Activated CD4-positive, alpha-beta T cell treated with anti-CD3 and anti-CD28 coated beads for 1 hour (primary cell): ENCODE measurements at places on chromosomes 12 and 14.

DNA sequence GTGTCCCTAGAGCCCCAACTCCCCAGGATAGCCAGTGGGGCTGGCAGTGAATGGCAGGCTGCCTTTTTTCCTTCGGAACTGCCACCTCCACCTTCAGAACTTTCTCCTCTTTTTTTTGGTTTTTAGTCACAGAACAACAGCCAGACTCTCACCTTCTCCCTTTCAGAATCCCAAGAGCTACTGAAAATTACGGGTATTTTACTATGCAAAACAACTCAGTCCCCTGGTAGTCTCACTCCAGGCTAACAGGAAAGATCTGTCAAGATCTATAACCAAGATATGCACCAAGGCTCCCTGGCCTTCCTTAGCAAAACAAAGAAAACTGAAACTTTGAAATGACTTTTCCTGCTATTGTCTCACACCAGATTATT, 12.5 kb downstream of the PLEKHG6 start:
- DNase-seq: no peak

DNA sequence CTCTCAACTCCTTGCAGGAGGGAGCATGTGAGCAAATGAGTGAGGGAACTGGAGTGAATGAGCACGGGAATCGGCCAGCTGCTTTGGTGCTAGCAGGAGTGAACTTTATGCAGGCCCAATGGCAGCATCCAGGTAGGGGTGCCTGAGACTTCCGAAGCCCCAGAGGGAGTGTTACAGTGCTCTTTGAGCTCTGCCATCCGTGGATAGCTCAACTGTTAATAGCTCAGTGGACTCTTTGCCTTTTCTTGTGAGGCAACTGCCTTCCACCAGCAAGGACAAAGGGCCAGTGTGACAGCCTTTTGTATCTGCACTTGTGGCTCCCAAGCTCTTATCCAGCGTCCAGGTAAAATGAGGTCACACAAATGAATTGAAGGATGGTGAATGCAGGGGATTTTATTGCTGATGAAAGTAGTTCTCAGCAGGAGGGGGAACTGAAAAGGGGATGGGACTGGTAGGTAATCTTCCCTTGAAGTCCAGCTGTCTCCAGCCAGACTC, 12.9 kb downstream of the CREBL2 start:
- DNase-seq: no peak

DNA sequence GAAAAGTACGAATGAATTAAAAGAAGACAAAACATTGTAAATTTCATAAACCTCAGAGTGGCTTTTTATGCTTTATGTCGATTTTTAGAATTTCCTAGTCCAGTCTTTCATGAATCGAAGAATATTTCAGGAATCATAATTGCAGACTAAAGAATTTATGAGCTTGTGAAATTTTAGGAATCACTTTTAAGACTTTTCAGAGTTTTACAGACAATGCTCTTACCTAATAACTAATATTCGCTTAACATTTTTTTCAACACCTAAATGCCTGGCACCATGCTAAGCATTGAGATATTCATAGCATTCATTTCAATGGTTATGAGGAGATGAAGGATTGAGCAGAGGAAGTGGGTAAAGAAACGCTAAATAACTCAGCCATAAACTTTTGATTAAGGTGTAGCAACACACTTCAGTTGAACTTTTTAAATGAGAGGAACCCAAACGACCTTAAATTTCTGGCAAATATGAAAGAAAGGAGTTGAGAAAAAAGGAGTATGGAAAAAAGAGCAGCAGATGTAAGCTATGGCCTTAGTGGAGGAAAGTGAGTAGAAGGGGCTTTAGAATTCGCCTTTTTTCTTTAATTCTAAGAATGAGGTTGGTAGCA, 739 bp upstream of the USP44 start:
- DNase-seq: no peak

DNA sequence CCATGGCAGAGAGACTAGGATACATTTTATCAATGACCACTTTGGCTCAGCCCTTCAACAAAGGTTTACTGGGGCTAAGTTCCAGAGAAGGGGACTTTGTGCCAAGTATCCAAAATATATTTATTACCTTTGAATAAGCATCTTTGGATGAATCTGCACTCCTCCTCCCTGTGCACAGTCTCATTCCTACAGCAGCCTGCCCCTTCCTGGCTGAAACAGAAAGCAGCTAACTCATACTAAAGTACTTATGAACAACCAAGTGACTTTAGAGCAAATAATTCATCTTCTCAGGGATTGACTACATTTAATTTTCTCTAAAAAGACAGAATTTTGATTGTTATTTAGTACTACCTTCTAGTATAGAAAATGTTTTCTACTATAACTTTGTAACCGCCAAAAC, 47.8 kb upstream of the ETV6 start:
- DNase-seq: no peak

DNA sequence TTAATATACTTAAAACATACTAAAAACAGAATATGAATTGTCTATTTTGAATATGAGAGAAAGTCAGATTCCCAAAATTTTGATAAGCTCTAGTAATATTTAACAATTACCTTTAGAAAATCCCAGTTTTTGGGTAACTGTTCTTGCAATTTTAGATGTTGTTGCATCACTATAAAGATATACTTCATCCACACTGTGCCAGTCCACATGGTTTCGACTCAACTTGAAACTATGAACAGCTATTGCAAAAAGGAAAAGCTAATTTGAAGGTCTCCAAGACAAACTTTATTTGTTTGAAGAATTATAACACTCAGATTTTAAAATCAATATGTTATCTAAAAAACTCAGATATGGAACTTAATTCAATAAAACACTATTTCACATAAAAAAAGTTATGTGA, 59.9 kb downstream of the DDHD1 start:
- DNase-seq: no peak

- peak; percentile 63 for DNase-seq
These were observed 11.1 kb downstream of the ACTN1 start for GRCh38 chr14:68968051-68968450.

DNA sequence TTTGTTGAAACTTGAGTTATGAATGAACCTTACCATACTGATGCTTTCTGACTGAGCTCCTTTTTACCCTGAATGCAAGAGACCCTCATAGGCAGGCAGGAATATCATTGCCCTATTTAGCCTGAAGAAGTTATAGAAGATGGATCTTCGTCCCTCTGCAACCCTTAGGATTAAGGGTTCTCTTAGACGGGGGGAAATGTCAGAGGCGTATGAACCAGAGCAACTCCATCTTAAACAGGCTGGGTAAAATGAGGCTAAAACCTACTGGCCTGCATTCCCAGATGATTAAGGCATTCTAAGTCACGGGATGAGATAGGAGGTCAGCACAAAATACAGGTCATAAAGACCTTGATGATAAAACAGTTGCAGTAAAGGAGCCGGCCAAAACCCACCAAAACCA, 7.5 kb downstream of the ATF1 start:
- no peak for DNase-seq

DNA sequence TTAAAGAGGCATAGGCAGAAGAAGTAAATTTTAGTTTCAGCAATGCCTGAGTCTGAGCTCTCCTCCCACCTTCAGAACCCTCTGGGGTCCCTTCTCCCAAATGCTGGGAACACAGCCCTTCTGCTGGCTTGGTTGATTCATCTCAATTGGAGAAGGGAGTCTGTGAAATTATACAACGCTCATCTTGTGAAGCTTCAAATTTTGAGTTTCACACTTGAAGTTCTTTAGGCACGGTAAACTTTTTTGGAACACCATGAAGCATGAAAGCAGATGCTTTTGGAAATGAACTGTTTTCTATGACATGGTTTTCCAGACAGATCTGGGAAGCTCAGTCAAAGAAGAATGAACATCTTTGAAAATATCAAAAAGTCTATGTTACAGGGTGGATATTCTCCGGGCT, 69.9 kb downstream of the TBK1 start:
- DNase-seq: no peak

GRCh38 chr12:125340791-125341190, 275.6 kb downstream of the AACS start:
- no peak for DNase-seq

DNA sequence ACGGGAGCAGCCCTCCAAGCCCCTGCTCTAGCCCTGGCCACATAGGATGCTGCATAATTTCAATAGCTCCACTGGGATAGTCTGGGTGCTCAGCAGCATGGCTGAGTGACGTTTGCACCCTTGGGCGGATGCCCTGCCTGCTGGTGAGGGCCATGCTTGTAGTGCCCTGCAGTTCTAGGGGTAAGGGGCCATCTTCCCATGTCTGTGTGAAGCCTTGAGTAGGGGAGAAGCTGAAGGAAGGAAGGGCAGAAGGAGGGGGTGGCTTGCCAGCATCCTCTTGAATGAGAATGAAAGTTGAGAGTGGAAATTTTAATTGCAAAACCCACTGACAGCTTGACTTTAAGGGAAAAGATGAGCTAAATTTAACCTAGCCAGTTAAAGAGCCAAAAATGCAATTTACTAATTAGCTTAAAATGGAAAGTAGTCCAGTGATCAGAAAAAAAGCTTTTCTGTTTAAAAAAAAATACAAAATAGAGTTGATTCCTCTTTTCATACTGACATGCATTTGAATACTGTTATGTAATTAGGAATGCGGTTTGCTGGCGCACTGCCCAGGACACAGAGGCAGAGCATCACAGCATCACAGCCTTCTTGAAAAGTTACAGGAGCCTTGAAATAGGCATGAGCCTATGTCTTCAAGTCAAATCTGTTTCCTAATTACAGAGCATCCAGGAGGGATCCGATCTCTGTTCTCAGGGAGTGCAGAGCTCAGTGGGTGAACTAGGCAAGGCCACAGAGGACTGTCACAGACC, 18.5 kb upstream of the EML1 start:
- no peak for DNase-seq

GRCh38 chr14:74663884-74664283, 49.0 kb downstream of the AREL1 start:
- DNase-seq: no peak

DNA sequence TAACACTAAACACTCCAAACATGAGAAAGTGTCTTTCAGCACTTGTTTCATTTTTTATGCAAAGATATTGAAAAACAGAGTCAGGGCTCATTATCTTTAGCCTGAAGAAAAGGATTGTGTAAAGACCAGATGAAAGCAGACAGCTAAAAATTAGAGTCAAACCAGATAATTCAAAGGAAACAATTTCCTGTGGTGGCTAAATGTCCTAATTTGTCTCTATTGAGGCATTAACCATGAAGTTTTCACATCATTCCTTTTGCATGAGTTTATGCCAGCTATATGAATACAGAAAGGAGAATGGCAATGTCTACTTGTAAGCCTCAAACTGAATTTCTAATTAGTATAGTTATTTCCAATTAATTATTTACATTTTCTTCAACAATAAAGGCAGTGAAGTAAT, 338.5 kb downstream of the FSCB start:
- no peak for DNase-seq

DNA sequence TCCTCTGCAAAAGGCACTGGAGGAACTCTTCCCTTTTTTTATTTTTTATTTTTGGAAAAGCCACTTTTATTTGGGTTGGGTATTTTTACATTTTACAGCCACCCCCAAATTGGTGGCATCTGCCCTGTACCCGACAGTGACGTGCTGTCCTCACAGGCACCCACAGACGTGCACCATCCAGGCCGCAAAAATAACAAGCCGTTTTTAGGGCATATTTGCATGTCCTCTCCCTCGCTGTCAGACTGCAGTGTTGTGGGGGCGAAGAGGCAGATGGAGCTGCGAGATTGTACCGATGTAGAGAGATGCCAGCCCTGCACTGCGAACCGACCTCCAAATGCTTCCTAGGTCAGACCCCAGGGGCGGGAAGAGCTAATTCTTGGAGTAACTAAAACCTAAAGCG, 12.2 kb downstream of the JDP2 start:
- no peak for DNase-seq

DNA sequence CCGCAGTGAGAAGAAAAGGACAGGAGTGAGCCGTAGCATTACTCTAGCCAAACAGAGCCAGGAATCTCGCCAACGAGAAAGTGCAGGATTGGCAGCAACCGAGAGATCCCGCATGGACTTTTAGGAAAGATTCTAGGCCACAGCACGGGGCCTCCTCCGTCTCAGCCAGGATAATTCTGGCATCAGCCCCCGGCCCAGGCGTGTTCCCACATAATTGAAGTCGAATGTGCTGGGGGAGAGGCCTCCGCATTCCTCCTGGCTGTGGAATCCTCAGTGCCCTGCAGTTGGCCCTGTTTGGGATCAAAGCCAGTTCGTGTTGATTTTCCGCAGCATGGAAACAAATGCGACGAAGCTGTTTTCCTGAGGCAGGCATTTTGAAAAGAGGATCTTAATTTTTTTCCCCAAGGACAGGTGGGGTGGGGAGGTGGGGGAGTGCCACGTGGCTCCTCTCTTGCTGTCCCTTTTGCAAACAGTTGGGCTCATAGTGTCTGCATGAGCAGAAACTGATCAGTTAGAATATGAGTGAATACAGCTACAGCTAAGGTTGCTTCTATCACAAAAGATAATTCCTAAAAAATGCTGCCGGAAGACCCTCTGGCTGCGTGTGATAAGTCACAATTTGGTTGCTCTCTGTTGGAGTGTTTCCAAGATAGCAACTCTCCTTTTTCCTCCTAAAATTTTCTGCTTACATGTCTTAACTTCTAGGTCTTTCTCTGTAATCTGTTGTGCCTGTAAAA, 37.3 kb upstream of the ATXN2 start:
- DNase-seq: no peak

DNA sequence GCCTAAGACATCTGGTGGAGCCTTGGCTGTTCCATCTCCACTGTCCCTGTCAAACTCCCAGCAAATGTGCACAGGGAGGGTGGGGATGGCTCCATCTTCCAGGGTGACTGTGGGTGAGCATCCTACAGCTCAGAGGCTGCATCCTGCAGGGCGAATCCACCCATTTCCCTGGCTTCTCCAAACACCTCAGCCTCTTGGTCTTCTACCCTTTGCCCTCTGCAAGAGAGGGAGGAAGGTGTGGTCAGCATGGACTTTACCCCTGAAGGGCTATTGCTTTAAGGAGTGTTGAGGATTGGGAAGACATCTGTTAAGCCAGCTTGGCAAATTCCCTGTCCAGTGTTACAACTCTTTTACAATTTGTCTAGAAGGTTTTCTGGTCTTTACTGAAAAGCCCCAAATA, 23.1 kb upstream of the DGLUCY start:
- DNase-seq: no peak

GRCh38 chr12:22684140-22685118, 59.5 kb downstream of the ETNK1 start:
- DNase-seq: no peak

- no peak for DNase-seq
These were observed 146.8 kb upstream of the DIO2 start for GRCh38 chr14:80358112-80358511.

DNA sequence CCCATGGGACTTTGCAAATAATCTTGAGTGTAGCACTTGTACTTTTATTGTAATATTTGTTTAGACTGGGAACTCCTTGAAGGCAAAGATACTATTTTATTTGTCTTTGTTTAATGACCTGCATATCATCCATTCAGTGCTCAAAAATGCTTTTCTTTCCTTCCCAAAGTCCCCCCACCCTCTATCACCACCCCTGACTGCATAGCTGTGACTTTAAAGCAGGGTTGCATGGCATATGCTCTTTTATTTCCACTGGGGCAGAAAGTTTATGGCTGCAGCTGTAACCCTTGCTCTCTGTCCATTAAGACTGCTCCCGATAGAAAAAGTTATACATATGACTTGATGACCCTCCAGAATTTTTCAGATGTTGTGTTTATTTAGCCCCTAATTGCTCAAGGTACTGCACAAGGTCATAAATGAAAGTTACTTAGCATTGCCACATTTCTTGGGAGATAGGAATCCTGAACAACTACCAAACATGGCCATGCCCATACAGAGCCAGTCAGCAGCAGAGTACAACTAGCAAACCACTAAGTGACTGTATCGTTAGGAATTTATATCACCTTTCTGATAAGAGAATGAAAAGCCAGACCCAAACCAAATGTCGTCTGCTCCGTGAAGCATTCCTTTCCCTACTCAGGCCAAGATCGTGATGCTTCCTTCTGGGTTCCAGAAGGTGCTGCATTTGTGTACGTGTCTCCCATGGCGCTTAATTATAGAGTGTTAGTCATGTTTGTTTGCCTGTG, 114.3 kb downstream of the DIP2B start:
- no peak for DNase-seq
